COR-L47 (cell line): ENCODE measurements at places on chromosomes 1 and 21.

GRCh38 chr1:3163356-3163755, 94.4 kb downstream of the PRDM16 start:
- DNase-seq, result no peak

DNA sequence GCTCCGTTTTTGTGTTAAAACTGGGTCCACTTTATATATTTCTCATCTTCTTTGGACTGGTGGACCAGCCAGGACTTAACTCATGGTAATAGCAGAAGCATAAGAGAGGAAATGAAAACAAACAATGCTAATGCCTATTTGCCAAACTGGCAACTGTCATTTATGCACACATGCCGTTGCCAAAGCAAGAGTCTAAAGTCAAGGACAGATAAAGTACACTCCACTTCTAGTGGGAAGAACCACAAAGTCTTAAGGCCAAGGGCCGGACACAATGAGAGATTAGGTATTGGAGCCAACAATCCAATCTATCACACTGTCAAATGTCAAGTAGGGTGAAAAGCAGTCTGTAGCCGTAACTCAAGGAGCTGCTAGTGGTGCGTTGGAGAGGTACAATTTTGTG, 157.7 kb downstream of the LYPLAL1 start:
- no peak for DNase-seq

- DNase-seq, result no peak
Measured at GRCh38 chr21:21661741-21662140, 663.5 kb downstream of the NCAM2 start.

DNA sequence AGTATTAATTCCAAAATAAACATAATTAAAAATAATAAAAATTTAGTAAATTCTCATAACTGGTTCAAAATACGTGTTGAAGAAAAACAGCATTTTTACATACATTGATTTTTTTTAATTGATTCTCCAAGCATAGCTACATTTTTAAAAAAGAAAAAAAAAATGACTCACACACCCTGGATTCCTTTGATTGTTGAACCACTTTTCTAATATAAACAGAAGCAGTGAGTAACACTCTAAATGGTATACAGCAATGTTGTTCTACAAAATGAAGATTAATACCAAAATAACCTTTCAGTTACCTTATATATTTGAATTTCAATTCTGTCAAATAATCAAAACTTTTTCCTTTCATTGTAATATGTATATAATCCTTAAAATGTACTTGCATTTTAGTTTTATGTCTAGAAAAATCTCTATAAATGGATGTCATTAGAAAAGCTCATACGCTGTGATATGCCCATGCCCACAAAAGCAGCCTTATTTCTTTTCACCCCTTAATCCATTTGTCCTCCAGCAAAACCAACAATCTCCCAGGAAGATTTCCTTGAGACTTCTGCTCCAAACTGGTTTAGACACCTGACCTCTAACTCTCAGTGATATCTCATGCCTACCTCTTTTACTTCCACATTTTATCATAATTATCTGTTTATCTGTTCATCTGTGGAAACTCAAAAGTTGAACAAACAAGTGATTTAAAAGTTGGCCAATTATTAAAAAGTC, 246.4 kb upstream of the NR5A2 start:
- no peak for DNase-seq

- DNase-seq, result no peak
Measured at GRCh38 chr1:204520834-204521709, 4.9 kb downstream of the MDM4 start.

DNA sequence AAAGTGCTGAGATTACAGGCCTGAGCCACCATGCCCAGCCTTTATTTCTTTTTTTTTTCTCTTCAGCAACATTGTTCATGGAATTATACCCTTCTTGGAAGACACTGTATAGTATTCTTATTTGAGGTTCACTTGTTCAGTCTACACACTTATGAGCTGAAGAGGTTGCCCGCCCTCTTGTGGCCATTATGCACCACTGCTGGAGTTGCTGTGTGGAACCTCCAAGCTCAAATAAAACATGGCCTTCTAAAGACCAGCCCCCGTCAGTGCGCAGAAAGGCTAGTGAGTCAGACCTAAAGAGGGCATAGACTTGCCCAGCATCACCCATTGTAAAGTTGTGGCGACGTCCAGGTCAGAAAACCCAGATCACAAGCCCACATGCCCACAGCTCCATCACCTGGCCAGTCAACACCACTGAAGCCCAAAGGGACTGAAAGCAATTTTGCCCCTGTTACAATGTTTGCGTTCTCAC, 20.4 kb downstream of the LURAP1 start:
- peak; percentile 39 for DNase-seq

DNA sequence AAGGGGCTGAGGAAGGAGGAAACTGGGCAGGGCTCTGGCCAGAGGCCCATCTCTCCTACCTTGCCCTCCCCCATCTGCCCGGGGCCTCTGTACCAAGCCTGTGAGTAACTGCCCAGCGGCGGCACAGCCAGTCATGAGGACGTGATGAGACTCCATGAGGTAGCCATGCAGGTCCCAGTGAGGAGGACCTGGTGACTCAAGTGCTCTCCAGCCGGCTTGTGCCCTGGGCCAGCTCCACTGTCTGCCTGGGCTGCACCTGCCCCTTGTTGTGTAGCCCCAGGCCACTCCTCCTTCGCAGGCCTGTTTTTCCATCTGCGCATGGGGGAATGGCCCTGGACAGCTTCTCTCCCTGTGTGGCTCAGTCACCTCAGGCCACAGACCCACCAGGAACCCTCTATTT, 42.0 kb upstream of the PADI1 start:
- DNase-seq, result no peak
